Left lung (tissue), 14 donors: ENCODE measurements at places on chromosomes 7 and 10. TPM values are rescaled to one million over a fixed set of nuclear protein-coding genes. Genes with fewer than 3 reads are reported as not detected.

DNA sequence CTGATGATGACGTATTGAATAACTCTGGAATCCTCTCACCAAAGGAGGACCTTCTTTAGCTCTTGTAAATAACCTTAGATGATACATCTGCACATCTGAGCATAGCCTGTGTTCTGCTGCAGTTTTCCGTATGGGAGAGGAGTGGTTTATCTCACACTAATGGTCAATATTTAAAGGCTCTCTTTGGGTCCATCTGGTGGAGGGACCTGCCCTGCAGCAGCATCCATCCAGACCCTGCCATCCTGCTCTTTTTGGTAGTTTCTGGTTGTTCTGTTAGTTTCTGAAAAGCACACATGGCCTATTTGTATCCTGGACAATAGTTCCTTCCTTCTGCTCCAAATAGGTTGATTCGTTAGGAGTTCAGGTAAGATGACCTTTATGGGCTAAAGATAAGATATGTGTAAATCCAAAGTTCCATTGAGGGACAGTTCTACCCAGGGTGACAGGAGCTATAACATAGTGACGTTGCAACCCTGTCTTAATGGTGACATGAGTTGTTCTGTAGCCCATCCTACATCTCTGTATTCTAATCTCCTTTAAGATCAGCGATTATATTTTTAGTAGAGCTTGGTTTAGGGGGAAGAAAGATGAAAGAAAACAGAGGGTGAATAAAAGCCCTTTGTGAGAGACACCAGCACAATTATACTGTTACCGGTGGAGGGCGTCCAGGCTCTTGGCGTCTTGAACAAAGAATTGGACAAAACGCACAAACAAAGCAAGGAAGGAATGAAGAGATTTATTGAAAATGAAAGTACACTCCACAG is 60.0 kb upstream of the KLF14 start:
- no peak for DNase-seq

GRCh38 chr7:80771523-80771922 is 133.1 kb downstream of the CD36 start:
- DNase-seq, result no peak

- no peak for DNase-seq
These were observed 8.7 kb downstream of the ACTR1A start for GRCh38 chr10:102493771-102494170.

Gene CYP2E1
- polyA plus RNA-seq, result 1.7 TPM

Gene CCDC3
- 8.7 TPM for polyA plus RNA-seq

Gene OR2A7
- polyA plus RNA-seq, result 17.3 TPM

Gene TRIM8
- 102 TPM for polyA plus RNA-seq
